ENCODE measurements at places on chromosomes 2 and 18.

GRCh38 chr2:145085612-145086011 is 565.7 kb upstream of the ZEB2 start:
- no peak for DNase-seq

DNA sequence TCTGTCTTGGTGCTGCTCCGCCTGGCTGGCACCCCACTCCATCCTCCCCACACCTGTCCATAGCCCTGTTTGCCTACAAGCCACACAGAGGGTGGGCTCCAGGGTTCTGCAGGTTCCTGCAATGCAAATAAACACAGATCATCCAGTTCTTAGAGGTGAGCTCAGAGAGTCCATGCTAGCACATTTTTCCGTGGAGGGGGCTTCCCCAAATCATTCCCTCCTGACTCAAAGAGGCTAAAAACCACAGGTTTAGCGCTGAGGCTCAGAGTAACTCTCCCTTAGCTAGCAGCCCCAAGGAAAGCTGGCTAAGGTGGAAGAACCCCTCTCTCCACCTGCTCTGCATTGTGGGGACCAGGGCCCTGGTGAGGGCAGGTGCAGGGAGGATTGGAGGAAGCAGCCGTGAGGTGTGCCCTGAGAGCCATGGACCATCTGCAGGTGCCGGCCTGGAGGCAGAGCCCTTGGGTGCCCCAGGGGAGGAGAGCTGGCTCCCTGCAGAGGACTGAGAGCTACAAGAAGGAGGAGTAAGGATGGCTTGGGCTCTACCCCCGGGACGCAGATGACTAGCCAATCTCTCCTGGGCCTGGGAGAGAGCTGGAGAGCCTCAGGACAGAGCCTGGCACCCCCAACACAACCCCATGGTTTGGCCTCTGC is 23.8 kb upstream of the TEX44 start:
- no peak for DNase-seq

DNA sequence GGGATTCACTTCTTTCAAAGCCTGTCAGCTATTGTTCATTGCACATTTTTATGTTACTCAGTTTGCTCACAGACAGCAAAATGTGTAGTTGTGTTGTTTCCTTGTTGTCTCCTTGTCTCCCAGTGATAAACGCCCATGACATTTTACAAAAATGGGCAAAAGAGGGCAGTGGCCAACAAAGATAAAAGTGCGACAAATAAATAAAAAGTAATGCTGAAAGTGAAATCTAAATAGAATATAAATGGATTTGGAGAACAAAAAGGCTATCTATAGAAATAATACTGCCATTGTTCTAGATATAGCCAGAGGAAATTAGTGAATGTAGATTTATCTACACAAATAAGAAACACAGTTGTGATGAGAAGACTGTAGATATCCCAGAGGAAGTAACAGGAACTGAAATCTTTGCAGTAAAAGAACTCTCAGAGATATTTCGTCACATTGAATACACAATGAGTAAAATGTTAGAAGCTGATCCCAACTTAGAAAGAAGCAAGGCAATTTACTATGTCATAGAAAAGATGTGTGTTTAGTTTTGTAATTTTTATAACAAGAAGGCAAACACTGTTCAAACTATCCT is 1186.2 kb upstream of the FAM98A start:
- no peak for DNase-seq

DNA sequence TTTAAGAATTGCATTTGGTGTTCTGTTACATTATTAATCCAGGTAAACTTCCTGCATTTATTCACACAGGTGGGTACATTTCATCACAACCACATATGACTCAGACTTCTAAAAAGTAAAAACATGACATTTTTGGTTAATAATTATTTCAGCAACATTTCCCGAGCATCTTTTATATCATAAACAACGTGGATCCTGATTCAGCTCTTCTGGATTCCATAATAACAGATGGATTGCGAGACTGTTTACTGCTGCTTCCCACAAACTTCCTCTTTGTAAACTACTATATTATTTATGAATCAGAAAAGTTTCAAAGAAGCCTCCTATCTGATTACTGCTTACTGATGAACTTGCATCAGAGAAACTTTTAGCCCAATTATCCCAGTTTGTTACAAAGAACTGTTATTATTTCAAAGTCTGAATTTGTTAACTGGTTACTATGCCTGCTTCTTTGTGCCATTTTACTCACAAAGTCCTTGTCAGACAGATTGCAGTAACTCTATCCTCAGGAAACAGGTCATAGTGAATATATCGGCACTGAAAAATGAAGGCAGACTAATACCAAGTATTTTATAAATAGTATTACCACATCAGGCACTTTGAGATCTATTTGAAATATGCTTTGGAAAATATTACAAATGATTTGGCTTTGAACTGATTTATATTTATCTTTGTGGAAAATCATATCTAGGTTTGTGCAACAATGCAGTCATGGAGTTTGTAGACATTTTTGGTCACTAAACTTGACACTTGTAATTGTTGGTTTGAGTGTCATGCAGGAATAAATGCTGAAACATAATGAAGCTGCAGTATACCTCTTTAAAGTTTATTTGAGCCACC is 511.6 kb downstream of the PLCL1 start:
- no peak for DNase-seq

DNA sequence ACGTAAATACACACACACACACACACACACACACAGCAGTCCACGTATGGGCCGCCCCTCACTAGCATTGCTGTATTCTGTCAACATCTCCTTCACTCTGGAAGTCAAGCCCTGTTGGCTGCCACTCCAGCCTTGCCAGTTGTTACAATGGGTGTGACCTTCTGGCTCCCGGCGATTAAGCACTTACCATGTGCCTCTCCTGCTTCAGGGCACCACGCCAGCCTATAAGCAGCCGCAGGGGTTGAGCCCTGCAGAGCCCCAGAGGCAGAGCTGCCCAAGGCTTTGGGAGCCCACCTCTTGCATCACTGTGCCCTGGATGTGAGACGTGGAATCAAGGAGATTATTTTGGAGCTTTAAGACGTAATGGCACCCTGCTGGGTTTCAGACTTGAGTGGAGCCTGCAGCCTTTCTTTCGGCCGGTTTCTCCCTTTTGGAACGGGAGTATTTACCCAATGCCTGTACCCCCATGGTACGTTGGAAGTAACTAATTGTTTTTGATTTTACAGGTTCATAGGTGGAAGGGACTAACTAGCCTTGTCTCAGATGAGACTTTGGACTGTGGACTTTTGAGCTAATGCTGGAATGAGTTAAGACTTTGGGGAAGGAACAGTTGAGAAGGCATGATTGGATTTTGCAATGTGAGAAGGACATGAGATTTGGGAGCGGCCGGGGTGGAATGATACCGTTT is 54.5 kb upstream of the ROCK2 start:
- DNase-seq = no peak

DNA sequence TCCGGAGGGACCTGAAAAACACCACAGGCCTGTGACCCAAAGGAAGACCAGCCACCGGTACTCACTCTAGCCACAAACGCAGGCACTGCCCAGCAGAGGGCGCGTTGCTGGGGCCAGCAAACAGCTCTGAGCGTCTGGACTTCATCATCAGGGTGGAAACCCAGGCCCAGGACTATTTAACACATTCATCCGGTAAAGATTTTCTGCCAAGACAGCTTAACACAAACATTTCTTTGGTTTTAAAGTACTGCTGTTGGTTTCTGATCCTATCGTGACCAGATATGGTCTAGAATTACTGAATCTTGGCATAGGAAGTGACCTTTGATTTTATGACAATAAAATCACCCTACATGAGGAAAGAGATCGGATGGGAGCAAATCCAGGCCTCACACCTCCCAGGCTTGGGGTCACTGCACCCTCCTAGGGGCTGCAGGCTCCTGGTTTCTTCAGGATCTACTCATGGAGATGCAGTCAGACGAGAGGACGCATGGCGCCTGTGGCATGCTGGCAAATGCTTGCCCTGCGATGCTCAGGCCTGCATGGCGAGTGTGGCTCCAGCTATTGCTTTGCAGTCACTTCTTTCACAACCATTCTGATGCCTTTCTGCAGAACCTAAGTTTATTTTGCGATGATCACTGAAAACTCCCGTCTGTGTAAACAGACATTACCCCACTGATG is 130.4 kb downstream of the COL4A4 start:
- DNase-seq = no peak

DNA sequence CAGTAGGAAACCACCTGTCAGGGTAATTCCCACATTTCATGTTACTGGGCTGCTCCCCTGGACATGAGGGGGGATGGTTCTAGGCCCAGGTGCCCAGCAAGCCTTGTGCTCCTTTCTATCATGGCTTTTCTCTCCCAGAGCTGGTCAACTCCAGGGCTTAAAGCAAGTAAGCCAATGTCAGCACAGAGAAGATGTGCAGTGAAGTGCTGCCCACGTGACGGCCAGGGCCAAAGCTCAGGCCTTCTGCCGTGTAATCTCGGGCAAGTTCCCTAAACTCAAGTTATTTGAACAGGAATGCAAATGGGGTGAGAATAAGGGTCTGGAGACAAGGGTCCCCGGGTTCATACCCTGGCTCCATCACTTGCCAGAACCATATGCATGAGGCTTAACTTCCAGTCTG is 16.5 kb downstream of the SFXN5 start:
- no peak for DNase-seq

DNA sequence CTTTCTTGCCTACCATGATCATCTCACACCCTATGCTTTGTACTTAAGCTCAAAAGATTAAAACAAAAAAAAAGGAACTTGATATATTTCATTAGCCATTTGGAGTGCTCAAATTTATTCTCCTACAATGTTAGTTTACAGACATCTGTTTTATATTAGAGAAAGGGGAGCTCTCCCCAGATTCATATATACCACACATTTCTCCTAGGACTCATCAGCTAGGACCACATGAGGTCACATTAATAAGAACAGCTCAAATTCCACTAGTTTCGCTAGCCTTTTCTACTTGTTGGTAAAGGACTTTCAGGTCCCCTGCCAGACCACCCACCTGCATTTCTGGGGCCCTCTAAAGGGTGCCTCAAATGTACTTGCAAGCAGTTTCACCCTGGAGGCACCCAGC is 151.2 kb upstream of the MMADHC start:
- DNase-seq = no peak

GRCh38 chr18:32372381-32373061 is 98.2 kb downstream of the GAREM1 start:
- no peak for DNase-seq

Data from cortex of kidney (tissue), 1 donor.